ENCODE measurements at places on chromosomes 4 and X.

DNA sequence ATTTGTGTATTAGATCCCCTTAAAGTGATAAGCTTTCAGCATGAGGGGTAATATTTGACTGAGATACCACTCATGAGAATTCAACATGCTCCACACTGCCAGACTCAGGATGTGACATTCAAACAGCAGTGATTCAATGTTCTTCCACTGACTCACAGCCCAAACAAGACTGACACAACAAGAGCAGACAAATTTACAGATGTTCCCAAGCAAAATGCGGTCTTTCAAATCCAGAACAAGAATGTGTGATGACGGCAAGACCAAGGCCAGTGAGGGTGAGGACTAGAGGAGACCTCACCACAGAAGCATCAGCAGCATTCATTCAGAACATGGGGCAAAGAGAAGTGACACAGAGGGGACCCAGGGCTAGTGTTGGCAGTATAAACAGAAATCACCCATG lies 99.3 kb upstream of the GRIA3 start:
- no peak for DNase-seq

DNA sequence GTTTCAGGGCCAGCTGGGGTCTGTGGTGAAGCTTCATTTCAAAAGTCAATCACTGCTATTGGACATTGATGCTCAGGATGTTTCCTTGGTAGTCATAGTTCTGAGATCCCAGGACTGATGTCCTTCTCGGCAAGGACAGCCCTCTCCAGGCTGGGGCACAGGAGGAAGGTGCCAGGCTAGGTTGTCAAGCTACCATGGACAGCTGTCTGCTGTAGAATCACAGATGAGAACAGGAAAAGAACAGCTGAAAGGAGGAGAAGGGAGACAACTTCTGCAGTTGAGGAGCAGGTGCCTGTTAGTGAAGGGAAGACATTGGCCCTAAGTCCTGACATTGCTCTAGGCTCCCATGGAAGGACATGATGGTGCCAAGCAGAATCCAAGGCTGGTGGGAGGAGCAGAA lies 58.0 kb downstream of the XAGE2 start:
- DNase-seq = no peak

DNA sequence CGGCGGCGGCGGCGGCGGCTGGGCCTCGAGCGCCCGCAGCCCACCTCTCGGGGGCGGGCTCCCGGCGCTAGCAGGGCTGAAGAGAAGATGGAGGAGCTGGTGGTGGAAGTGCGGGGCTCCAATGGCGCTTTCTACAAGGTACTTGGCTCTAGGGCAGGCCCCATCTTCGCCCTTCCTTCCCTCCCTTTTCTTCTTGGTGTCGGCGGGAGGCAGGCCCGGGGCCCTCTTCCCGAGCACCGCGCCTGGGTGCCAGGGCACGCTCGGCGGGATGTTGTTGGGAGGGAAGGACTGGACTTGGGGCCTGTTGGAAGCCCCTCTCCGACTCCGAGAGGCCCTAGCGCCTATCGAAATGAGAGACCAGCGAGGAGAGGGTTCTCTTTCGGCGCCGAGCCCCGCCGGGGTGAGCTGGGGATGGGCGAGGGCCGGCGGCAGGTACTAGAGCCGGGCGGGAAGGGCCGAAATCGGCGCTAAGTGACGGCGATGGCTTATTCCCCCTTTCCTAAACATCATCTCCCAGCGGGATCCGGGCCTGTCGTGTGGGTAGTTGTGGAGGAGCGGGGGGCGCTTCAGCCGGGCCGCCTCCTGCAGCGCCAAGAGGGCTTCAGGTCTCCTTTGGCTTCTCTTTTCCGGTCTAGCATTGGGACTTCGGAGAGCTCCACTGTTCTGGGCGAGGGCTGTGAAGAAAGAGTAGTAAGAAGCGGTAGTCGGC lies 528 bp downstream of the FMR1 start:
- peak; percentile 3 for DNase-seq

- DNase-seq = no peak
Measured at GRCh38 chrX:65677954-65678469, 10.6 kb downstream of the MSN start.

- DNase-seq = no peak
Measured at GRCh38 chr4:16532240-16532970, 306.1 kb upstream of the TAPT1 start.

All from stimulated activated CD8-positive, alpha-beta memory T cell treated with anti-CD3 and anti-CD28 coated beads, Interleukin-7, amount 100 ng/mL, for 1 hour (primary cell).